Liver (tissue), 10 donors: ENCODE measurements at places on chromosomes 5 and 9. TPM values are rescaled to one million over a fixed set of nuclear protein-coding genes. Genes with fewer than 3 reads are reported as not detected.

The KLHL9 gene
- 14.0 TPM for total RNA-seq

The LCN1 gene
- not detected for total RNA-seq

The PCDHB15 gene
- total RNA-seq = 0.59 TPM

The WNK2 gene
- 4.4 TPM for total RNA-seq

The NFIB gene
- total RNA-seq = 3.2 TPM

The FABP6 gene
- total RNA-seq = not detected

The PCDHB8 gene
- 0.14 TPM for total RNA-seq

The TESK1 gene
- 9.8 TPM for total RNA-seq
